Naive thymus-derived CD8-positive, alpha-beta T cell (primary cell): ENCODE measurements at places on chromosomes 11 and 22.

DNA sequence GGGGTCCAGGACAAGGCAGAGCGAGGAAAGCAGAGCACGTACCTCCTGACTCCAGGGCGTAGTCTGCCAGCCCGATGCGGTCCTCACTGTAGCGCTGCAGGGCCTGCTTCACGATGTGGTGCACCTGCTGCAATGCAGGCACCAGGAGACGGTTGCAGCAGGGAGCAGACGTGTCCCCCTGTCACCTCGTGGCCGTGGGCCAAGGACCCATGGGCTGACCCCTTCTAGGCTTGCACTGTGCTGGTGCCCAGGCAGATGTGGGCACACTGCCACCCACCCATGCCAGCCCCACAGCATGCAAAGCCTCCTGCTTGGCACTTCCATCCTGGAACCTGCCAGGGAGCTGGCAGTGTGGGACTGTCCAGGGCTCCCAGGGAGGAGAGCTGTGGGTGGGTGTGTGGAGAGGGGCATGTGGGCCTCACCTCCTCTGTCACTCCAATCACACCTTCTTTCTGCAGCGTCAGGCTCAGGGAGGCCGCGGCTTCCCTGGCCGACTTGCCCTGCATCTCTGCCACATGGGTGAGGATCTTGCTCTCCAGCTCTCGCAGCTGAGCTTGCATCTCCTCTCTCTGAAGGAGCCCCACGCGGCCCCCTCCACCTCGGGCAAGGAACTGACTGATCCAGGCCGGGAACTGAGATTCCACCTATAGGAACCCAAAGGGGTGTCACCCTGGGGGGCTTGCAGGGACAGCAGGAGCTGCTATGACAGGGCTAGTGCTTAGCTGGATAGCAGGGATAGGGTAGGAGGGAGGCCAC is 16.3 kb downstream of the SUN2 start:
- no peak for DNase-seq

- no peak for DNase-seq
These were observed 67.9 kb downstream of the MCM5 start for GRCh38 chr22:35467681-35468434.

DNA sequence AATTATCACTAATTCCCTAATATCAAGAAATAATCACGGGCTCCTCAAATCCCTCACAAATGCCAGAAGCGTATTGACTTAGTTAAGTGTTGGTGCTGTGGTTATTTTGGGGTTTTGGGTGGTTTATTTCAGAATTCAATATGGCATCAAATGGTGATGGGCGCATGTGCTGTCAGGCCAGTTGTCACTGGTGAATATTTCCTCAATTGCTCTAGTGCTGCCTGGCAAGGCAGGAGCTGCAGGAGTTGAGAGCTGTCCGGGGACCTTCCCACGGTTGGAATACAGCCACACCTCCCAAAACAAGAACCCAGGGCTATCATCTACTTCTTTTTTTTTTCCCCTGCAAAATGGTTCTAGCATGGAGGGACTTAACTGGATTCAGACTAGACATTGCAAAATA is 10.3 kb downstream of the IGLL5 start:
- no peak for DNase-seq

GRCh38 chr11:36280531-36280930 is 8.7 kb downstream of the COMMD9 start:
- DNase-seq: no peak

DNA sequence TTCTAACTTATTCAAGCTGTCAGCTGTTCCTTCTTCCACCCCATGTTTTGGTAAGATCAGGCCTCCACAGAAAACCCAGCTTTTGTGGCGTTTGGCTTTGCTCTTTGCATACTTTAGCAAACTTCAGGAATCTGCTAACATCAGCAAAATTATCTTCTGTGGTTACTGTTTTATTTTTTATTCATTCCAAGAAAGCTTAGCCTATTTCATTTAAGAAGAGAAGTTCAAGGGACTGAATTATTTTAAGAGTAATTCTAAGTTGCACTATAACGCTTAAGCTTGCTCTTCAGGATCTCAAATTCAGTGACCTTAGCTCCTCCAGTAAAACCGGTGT is 1.1 kb downstream of the JHY start:
- no peak for DNase-seq

DNA sequence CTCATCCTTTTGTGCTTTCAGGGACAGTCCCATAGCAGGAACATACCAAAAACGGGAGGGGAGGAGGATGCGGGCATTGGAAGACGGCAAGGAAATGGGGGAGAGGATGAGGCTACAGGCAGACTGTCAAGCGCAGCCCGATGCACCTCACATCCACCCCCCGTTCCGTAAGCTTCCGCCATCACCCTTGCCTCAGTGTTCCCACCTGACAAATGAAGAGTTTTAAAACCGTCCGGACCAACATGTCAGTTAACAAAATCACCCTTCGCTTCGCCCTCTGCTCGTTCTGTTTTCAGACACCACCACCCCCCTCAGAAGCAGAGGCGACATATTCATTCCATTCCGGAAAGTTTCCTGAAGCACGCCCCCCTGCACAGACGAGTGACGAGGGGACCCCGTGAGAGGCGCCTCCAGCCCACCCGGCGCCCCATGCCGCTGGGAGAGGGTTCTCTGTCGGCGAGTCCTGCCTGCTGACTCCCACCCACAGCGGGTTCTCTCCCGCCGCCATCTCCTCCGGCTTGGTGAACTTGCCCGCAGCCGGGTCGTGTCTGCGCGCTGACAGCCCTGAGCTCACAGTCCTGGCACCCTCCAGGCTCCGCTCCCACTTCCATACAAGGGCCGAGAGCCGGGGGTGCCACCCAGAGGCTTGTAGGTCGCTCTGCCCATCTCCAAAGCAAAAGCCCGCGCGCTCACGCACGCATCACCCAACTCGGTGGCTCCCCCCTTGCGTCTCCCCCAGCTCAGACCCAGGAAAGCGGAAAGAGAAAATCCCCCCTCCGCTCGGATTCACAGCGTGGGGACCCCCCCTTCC is 1.5 kb downstream of the IGSF9B start:
- DNase-seq: peak; percentile 35

- no peak for DNase-seq
These were observed 459.3 kb downstream of the BRD1 start for GRCh38 chr22:49368221-49368975.

DNA sequence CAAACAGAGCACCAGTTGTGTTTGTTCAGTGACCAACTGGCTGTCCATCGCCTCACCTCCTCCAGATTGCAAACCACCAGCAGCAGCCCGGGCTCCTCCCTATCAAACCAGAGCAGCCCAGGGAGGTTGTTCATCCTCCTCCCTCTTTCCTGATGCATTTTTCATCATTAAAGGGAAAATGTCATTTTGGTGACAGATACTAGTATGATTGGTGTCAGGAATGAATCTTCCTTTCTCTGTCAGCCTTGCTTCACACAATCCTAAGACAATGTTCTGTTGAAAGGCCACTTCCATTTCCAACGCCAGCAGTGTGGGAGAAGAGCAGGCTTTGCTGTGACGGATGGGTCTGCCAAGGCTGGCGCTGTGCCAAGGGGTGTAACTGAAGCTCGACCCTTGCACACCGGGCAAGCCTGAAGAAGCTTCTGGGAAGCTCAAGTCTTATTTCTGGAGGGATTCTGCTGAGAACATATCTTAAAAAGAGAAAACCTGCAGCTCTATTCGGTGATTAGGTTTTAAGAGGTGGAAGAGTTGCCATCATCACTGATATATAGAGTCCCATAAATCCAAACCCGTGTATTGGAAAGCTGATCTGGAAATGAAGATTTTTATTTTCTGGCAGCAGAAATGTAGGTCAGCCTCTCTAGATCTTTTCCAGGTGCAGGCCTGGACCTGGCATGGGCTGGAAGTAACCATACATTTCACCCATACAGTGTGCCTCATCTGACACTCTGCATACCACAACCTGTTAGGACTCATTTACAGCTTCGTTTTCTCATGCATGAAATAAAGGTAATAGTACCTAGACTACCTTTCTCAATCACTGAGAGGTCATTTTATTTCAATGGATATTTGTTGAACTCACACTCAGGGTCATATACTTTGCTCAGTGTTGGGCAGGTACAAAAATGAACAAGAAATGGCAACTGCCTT is 524.5 kb downstream of the NTM start:
- no peak for DNase-seq

DNA sequence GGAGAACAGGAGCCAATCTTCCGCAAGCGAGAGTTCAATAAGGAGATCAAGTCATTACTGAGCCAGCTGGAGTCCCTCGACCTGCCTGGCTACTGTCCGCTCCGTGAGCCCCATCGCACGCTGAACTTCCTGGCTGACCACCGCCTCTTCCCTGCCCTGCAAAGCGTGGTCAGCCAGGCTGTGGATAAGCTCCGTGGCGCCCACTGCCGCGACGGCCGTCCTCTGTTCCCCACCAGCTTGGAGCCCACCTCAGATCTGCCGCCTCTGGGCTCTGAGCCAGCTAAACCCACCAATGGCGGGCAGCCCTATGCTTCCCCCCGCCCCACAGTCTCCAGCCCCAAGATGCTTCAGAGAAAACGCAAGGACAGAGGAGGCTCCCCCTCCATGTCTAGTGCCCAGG is 2.3 kb downstream of the CCDC116 start:
- DNase-seq: no peak

DNA sequence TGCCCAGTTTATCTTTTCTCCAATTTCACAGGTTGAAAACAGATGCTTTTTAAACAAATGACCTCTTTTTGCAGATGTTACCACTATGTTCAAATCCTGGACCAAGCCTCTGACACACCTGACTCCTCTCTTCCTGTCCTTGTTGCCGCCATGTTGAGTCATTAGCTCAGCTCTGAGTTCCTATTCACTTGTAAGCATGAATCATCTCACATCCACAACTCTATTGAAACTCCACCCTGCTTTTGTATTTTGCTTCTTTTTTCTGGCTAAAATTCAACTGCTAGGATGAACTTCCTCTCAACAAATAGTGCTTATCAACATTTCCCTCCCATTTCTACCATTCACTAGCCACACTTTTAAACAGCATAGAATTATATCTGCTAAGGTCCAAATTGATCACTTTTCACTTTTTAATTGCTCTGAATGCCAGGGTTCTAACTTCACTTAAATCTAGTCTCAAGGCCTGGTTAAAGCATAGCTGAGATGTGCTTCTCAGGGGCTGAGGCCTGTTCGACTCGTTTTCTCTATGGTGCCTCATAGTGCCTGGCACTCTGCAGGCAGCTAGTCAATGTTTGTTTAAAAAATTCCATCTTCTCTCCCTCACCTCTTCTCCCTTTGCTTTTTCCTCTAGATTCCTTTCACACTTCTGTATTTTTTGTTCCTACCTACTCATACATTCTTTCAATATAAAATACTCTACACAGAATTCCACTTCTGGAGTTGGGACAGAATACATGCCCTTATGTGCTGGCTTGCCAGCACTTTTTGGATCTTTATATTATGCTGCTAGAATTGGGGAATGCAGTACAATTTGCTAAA is 3.9 kb downstream of the JOSD1 start:
- no peak for DNase-seq

- peak; percentile 4 for DNase-seq
These were observed 25.7 kb upstream of the CRTAM start for GRCh38 chr11:122812638-122813037.

DNA sequence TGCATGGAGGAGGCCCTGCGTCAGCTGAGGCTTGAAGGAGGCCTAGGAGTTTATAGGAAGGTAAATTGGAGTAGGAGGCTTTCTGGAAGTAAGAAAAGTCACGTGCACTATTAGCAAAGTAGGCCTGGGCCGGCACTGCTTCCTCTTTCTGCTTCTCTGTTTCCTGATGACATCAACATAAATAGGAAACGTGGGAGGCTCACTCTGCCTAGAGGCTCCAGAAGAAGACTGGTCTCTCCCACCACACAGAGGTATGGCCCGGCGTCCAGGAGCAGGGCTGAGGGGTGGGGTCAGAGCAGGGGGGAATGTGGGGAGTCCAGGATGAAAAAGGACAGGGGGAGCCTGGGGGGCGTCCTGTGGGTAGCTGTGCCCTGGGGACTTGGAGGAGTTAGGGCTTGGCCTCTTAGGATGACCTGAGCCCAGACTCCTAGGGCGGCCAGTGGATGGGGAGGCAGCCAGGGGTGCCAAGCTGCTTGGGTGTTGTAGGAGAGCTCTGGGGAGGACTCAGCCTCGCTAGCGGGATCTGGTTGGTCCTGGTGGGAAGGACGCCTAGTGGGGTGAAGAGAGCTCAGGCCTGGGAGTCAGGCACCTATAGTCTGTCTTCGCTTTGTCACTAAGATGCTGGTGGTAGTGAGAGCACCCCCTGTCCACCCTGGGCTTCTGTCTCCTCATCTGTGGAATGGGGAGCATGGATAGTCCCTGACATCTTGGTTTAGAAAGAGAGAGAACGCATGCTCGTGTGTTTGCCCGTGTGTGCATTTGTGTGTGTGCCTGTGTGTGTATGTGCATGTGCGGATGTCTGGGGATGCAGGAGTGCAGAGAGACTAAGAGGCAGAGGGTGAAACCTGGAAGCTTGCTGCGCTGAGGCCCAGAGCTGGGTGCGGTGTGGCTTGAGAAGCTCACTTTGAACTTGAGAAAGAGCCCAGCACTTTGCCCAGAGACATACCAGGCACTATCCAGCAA is at the start of gene CSF2RB:
Gene CSF2RB (plus strand): TSS at position 202 of the 963 bp plus-strand sequence. CDS start 8,580 bp downstream, outside the sequence.
- DNase-seq: no peak

DNA sequence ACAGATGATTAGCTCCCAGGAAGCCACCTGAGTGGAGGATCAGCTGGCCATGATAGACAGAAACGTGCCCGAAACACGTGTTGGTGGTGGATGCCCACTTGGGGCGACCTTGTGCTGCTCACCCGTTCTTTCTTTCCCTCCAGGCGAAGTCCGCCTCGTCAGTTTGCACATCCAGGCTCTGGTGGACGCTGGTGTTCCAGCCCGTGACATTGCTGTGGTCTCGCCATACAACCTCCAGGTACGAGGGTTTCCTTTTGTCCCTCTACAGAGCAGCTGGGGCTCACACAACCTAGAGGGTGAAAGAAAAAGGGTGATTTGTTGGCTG is 30.6 kb downstream of the IGHMBP2 start:
- DNase-seq: no peak

- DNase-seq: no peak
These were observed 2.6 kb downstream of the ZBED5 start for GRCh38 chr11:10855295-10855694.

GRCh38 chr11:454801-455565 is 4.9 kb downstream of the PTDSS2 start:
- no peak for DNase-seq

DNA sequence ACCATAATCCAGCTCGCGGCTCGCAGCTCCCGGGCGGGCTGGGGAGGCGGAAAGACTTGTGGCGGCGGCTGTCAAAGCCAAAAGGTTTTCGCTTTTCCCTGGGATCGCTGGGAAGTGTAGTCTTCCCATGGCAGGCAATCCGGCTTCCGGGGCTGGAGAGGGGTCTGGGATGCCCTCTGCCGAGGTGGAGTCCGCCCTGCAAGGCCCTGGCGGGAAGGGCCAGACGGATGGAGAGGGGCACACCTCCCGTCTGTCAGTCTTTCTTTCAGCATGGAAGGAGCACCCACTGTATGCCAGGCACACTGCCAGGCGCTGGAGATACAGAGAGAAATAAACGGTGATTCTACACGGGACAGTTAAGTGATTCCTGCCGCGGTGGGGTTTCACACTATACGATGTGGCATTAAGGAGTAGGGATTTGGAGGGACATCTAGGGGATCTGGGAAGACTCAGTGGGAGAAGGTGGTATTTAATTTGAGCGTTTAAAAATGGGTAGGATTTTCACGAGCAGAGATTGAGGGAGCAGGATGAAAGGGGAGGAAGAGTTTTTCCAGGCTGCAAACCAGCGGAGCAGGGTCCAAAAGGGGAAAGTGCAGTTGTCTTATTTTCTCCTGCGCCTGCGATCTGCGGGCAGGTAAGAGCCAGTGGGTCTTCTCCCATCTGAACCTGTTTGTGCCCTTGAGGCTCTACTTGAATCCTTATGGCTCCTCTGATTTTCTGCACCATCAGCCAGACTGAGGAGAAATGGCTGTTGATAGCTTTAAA is at the start of gene BACE1:
Gene BACE1 (minus strand): TSS at position 60 of the 765 bp plus-strand sequence. CDS start 461 bp downstream, outside the sequence.
- no peak for DNase-seq

GRCh38 chr22:44538518-44539315 is 40.7 kb upstream of the RTL6 start:
- no peak for DNase-seq
